ENCODE measurements at places on chromosomes 1 and 21. TPM values are rescaled to one million over a fixed set of nuclear protein-coding genes. Genes with fewer than 3 reads are reported as not detected.

- DNase-seq, result no peak
Observed at GRCh38 chr1:8913457-8913856, 32.2 kb upstream of the CA6 start.

DNA sequence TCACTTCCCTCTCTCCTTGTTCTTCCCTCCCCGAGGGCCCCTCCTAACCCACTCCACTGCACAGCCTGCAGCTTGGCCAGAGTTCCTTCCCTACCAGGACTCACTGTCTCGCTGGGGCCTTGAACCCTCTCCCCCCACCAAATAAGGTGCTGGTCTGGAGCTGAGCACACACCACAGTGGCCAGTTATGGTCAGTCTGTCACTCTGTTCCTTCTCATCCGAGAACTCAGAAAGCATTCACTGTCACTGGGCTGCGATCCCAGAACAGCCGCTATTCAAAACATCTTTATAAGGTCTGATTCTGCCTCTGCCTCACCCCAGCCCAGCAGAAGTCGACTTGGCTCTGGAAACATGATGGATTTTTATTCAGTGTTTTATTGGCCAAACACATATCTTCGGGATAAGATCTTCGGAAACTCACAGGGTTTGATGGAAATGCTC lies 19.8 kb upstream of the LBR start:
- DNase-seq, result no peak

- no peak for DNase-seq
Observed at GRCh38 chr1:176379626-176380339, 83.2 kb upstream of the PAPPA2 start.

DNA sequence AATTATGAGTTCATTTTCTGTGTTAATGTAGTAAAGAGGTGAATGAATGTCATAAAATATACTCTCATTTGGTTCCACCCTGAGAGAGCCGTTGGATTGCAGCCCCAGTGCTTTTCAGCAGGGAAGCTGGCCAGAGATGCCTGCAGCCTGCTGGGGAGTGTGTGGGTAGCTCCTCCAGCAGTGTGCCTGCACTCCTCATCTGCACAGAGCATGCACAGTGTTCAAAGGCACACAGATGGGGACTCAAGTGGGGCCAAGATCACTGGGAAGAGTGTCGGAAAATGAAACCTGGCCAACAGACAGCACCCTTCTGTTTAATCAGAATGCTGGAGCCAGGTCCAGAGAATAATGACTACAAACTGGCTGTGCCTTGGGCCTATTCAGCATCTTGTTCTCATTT lies 206.8 kb downstream of the ST6GALNAC3 start:
- no peak for DNase-seq

DNA sequence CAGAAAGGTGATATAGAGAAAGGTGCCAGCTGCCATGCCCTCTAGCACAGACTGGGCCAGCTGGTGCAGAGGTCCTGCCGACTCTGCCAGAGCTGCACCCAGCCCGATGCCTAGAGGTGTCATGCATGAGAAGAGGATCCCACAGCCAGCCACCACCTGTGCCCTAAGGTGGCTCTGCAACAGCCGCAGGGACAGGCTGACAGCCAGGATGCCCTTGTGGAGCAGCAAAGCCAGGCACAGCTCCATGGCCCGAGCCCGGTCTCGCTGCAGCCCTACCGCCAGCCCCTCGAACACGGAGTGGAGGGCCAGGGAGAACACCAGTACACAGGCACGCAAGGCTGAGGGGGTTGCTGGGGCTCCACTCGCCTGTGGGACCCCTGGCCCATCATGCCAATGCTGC lies 1.8 kb upstream of the CRTC2 start:
- DNase-seq, result no peak

DNA sequence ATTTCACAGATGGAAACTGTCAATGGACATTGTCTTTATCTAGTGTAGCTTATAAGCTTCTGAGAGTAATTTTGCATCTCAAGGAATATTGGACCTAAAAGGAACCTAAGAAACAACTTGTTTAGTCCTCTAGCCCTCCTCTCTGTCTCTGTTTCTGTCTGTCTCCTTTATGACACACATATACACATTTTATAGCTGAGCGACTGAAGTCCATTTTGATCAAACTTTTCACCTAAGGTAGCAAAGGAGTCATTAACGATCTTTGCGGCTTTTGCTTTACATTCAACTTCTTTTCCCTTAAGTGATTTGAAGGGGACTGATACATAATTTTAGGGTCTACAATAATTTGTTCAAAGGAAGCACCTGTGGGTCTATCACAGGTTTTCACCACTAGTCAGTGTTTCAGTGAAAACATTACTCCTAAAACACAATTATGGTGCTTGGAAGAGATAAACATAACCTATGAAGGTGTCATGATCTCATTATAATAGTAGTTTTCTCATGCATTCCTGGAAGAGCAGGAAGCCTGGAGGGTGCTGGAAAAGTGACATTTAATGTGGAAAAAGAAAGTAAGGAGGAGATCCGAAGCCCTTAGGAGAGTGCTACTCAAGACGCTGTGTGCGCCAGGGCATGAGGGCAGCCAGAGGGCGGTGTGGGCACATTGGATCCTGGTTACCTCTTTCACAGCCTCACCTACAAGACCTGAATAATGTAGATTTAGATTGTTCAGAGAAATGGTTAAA lies 248.6 kb downstream of the DNM3 start:
- no peak for DNase-seq

DNA sequence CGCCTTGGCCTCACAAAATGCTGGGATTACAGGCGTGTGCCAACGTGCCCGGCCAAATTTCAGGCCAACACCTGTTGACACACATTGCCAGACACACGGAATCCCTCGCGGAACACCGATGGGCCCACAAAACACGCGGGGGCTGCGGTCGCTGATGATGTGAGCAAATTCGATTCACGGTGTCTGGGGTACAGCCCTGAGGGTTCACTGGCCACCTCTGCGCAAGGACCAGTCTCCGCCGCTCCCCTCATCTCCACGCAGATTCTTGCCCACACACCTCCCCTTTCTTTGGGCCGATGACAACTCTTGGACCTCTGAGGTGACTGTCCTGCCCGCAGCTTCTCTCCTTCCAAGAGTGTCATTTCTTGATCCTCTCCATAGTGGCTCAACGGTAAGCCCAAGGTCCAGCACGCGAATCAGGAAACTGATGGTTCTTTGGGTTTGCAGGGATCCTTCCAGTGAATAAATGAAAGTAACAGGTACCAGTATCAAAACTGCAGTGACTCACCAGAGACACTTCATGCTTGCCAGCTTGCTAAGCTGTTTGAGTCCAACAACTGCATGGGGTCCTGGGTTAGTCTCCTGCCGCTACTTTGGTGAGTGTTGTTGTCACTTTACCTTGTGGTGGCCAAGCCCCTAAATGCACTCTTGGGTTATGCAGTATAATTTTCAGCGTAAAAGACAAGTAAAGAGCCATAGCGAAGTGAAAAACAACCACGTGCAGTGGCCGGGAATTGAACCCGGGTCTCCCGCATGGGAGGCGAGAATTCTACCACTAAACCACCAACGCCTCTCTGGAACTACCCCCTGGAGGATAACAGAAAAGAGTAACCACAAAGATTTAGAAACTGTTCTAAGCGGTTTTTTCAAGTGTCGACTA lies 11.0 kb upstream of the RNU1-3 start:
- DNase-seq, result no peak

- DNase-seq, result no peak
Observed at GRCh38 chr1:7681401-7681800, 89.7 kb upstream of the VAMP3 start.

- DNase-seq, result no peak
Observed at GRCh38 chr1:240341365-240342250, 249.9 kb downstream of the FMN2 start.

- DNase-seq, result no peak
Observed at GRCh38 chr1:110272045-110272444, 61.9 kb downstream of the KCNC4 start.

- DNase-seq, result no peak
Observed at GRCh38 chr1:147053269-147053668, 115.1 kb downstream of the NBPF12 start.

DNA sequence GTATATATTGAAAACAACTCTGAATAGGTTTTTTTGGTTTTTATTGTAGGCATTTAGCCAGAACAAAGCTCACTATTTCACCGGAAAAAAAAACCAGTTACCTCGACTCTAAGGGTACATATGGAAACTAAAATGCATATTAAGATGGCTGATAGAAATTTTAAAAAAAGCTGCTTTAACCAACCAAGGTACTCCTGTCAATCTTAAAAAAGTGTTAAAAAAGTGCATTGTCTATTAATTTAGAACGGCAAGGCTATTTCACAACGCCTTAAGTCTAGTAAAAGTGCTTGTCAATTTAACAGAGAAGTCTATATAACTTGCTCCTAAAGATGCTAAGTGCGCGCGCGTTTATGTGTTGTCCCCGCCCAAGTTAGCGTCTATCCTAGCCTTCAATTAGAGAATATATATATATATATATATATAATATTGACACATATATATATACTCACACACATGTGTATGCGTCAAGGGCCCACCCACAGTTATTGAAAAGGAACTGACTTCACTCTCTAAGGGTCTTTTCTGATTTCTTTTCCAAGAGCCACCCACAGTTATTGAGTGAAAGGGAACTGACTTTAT lies 934 bp downstream of the ASPM start:
- DNase-seq, result no peak

DNA sequence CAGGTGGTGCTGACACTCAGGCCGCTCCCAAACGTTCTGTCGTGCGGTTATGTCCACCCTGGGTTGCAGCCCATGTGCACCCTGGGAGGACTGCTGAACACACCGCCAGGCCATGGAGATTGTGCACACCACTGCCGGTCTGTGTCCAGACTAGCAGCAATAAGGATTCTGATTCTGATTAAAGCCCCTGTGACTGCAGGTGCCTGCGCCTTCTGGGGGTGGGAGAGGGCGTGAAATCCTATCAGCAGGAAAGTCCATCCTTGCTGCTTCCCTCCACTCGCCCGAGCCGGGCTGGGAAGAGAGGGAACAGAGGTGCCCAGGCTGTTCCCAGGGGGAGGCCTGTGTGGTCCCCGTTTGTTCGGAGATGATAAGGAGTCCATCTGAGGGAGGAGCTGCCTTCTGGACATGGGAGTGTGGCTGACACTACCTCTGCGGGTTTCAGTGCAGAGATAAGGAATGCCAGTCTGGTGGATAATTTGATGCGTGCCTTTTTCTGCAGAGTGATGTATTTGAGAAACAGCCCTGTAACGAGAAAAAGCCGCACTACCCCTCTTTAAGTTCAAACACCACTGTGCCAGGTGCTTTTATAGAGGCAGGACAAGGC lies 41.2 kb downstream of the BACE2 start:
- no peak for DNase-seq

GRCh38 chr1:1264868-1265272 lies 8.8 kb downstream of the UBE2J2 start:
- no peak for DNase-seq

DNA sequence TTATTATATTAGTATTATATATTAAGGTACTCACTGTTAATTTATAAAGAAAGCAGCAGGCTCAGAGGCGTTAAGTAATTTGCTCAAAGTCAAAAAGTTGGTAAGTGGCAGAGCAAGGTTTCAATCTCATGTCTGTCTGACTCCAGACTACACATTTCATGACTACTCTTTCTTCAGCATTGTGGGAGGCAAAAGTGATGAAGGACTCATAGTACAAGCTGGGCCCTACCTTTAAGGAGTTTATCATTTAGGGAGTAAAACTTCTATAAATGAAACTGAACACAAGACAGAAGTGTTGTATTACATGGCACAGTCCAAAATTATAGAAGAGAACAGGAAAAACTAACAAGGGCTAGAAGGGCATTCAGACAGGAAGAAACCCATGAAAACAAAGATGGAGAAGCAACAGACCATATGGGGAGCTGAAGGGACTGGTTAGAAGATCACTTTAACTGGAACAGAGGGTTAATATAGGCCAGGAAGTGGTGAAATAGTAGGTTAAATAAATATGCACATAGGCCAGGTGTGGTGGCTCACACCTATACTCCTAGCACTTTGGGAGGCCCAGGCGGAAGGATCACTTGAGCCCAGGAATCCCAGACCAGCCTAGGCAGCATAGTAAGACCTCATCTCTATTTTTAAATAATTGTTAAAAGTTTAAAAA lies 11.5 kb downstream of the SORT1 start:
- DNase-seq, result no peak

- no peak for DNase-seq
Observed at GRCh38 chr1:78687914-78688313, 38.3 kb downstream of the IFI44 start.

DNA sequence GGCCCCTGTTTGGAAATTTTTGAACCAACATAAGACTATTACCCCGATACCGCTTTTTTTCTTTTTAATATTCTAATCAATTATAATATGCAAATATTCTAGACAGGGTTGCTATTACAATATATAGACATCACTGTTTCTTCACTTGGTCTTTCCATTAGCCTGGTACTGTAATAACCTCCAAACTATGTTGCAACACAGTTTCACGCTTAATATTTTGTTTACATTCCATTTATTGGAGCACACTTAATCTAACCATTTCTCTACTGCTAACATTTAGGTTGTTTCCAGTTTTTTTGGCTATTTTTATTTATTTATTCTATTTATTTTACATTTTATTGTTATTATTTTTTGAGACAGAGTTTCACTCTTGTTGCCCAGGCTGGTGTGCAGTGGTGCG lies 17.6 kb upstream of the NID1 start:
- no peak for DNase-seq

DNA sequence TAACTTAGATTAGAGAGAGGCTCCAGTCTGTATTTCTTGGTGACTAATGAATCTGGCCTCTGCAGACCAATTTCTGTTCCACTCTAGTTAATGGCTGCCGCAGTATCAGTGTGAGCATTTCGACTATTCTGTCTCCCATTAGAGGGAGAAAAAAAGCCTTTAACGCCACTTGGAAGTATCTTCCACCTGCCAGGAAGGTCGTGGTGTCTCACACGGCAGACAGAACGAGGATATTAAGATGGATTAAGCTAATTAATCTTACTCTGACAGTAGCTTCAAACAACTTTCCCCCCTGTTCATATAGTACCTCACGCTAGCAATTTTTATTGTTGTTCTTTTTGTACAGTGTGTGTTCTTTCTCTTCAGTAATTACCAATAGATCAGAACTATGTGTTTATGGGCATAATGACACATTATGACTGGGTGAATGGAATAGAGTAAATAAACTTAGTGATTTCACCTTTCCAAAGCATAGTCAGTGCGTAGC lies 153.8 kb downstream of the ADGRL2 start:
- DNase-seq, result no peak

DNA sequence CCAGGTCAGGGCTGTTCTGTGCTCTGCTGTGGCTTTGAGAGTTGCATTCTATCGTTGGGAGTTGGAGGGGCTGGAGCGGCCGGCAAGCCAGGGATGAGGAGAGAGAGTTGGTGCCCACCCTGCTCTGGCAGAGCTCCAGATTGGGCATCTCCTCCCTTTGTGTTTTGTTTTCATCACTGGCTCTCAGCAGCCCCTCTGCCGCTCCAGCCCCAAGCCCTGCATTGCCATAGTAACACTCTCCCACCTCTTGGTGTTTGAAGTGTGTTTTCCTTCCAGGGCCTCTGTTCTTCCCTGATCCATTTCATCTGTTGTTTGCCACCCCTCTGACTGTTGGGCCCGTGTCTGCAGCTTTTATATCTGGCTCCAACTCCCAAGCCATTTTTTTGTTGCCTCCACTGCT lies 152.7 kb downstream of the URB2 start:
- DNase-seq, result no peak

GRCh38 chr1:95888941-95889390 lies 655.0 kb downstream of the RWDD3 start:
- DNase-seq, result no peak

DNAJC11 gene
- total RNA-seq, result 65.2 TPM

OR6K3 gene
- not detected for total RNA-seq

CNR2 gene
- total RNA-seq, result not detected

USH2A gene
- 0.22 TPM for total RNA-seq

AMY2A gene
- not detected for total RNA-seq

FAM3B gene
- total RNA-seq, result 10.3 TPM

TRABD2B gene
- 2.2 TPM for total RNA-seq
